Activated naive CD4-positive, alpha-beta T cell treated with anti-CD3 and anti-CD28 coated beads for 36 hours (primary cell): ENCODE measurements at places on chromosomes 1 and 21. TPM values are rescaled to one million over a fixed set of nuclear protein-coding genes. Genes with fewer than 3 reads are reported as not detected.

DNA sequence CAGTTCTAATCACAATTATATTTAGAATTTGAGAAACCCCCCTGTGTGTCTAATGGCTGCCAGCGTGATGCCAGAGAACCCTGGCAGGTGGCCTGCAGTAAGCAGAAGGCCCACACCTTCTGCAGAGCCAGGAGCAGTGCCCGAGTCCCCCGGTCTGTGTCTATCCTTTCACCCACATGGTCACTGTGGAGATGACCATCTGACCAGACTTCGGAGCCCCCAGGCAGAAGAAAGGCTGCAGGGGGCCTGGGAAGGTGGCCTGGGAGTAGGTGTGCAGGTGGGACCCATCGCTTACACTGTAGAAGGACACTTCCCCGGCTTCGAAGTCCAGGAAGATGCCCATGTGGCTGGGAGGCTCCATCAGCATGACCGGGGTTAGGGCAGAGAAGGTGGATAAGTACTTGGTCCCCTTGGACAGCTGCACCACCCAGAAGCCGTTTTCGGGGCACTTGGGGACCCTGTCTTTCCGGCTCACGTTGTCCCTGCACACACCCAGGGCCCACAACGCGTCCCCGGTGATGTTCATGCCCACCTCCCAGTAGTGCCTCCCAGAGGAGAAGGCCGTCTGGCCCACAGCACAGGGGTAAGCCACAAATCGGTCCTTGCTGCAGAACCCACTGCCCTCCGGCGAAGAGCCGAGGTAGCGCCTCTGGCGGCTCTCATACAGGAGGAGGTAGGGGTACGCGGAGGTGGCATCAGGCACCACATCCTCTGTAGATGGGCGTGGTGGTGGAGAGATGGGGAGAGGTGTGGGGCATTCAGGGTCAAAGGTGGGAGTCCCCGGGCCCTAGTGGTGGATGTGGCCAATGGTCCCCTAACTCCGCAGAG is 1.6 kb upstream of the TRIM11 start:
- DNase-seq: no peak
- H3K36me3 ChIP-seq: peaks cover 17% of the 10 kb centered on the region
- peak overlapping the region; percentile 27 for H3K27ac ChIP-seq
- peaks cover 27% of the 10 kb centered on the region for H3K4me1 ChIP-seq
- peak overlapping the region; percentile 87 for H3K4me3 ChIP-seq
- no peaks in the 10 kb centered on the region for H3K27me3 ChIP-seq

DNA sequence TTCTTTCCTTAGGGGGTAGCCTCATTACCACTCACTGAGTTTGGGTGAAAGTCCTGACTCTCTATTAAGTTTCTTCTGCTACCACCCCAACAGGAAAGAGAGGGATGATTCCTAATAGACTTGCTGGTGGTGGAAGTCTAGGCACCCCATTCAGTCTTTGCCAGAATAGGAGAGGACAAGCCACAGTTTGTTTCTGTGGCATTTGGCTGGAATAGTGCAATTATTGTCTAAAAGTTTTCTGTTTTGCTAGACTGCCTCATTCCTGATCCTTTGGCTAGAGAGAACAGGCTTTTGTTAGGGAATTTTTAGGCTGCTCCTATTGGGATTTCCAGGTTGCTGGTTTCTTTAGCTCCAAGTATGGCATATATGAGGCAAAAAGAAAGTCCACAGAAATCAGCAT is 9.9 kb upstream of the HJV start:
- H3K27me3 ChIP-seq: peaks cover 4% of the 10 kb centered on the region
- no peak overlapping the region for H3K4me3 ChIP-seq
- no peak overlapping the region for H3K27ac ChIP-seq
- H3K4me1 ChIP-seq: peaks cover 22% of the 10 kb centered on the region
- H3K36me3 ChIP-seq: peaks cover 3% of the 10 kb centered on the region
- DNase-seq: no peak

DNA sequence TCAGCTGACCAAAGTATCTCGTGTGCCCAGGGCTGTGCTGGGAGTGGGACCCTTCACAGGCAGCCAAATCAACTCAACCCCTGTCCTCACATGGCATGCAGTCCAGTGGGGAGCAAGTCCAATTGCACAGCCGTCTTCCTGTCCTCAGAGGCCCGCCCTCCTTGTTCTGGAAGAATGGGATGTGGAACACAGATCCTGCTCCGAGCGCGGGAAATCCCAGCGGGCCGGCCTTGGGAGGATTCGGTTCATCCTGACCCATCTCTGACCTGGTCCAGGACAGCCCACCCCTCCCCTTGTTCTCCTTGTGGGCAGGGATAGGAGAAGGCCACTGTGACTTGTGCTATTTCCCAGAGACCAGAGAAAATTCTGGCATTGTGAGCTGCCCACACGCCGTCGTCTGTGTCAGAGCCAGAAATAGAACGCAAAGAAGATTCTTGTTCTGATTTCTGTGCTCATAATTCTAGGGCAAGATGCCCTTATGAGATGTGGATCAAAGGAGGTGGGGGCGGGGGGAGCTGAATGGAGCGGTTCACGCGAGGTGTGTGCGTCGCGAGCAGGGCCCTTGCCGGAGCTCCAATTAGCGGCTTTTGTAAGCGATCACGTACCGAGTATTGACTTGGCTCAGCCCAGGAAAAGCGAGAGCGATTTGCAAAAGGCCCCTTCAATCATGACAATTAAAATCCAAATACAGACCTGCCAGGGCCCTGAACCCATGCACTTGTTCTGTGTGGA is 79.2 kb downstream of the AJAP1 start:
- H3K27me3 ChIP-seq: peaks cover 1% of the 10 kb centered on the region
- H3K4me3 ChIP-seq: no peak overlapping the region
- no peak for DNase-seq
- no peak overlapping the region for H3K27ac ChIP-seq
- peaks cover 4% of the 10 kb centered on the region for H3K4me1 ChIP-seq

DNA sequence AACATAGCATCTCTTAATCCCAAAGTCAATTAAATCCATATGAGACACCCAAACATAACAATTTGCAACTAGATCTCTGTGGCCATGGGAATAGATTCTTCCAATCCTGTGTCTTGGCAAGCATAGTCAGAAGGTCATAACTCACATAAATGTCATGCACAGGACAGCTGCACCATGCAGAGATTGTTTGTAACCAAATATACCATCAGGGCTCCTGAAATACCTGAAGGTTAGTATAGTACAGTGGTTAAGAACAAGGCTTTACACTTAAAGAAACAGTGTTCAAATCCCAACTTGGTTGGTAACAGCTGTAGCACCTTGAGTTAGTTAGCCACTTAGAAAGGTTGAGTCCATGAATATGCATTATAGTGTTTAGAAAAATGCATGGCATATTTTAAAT is 82.6 kb upstream of the CCDC190 start:
- H3K4me3 ChIP-seq: no peak overlapping the region
- no peak for DNase-seq
- H3K36me3 ChIP-seq: no peaks in the 10 kb centered on the region
- H3K4me1 ChIP-seq: peaks cover 3% of the 10 kb centered on the region
- H3K27ac ChIP-seq: no peak overlapping the region

GRCh38 chr1:50959303-50959912 is 659 bp downstream of the FAF1 start:
- DNase-seq: peak; percentile 41
- H3K4me3 ChIP-seq: peak overlapping the region; percentile 86
- peak overlapping the region; percentile 83 for H3K27ac ChIP-seq
- H3K36me3 ChIP-seq: peaks cover 3% of the 10 kb centered on the region
- H3K27me3 ChIP-seq: no peaks in the 10 kb centered on the region

GRCh38 chr1:65167586-65168242 is 19.7 kb downstream of the AK4 start:
- peaks cover 5% of the 10 kb centered on the region for H3K4me1 ChIP-seq
- H3K27me3 ChIP-seq: peaks cover 8% of the 10 kb centered on the region
- no peak overlapping the region for H3K27ac ChIP-seq

DNA sequence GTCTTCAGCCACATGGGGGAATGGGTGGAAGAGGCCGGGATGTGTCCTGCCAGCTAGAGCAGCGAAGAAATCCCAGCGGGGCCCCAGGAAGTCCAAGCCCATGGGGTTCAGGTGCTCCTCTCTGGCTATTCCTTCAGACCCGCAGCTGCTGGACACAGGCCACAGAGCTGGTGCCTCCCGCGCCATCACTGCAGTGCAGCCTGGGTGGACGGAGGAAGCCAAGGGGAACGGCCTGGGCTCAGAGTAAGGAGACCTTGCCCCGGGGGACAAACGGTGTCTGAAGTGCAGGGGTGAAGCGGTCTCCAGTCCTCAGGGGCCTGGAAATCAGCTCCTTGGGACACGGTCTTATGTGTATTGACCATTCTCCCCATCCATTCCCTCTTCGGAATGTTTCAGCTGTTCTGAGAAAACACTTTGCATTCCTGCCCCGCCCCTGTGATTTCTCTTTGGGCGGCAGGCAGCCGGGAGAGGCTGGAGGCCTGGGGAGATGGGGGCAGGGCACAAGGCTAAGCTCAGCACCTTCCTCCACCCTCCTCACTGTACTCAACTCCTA is 18.4 kb downstream of the MTHFR start:
- peaks cover 4% of the 10 kb centered on the region for H3K4me1 ChIP-seq
- DNase-seq: no peak
- H3K27ac ChIP-seq: no peak overlapping the region
- H3K4me3 ChIP-seq: no peak overlapping the region
- H3K36me3 ChIP-seq: no peaks in the 10 kb centered on the region

DNA sequence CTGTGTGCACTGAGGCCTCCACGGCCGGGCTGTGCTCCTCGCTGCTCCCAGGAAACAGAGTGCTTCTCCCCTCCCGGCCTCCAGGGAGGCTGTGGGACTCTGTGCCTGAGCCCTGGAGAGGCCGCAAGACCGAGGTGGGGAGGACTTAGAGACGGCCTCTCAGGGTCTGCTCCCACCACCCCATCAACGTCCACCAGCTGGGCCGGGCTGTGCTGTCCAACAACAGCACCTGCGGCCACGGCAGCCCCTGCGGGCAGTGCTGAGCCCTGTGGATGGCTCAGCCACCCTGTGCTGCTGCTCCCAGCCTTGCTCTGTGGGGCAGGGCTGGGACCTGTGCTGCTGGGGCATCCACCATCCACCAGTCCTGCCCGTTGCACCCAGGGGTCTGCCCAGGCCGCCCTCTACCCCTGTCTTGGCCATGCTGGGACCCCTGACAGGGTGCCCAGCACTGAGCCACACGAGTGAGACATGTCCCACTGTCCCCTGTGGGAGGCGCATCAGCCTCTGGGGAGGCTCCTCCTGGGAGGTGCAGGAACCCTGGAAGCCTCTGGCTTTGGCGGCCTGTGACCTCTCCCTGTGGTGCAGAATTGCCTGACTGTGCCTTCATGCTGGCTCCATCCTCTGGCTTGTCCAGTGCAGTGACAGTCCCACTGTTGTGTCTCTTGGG is 31.2 kb upstream of the LRRC3 start:
- H3K4me1 ChIP-seq: no peaks in the 10 kb centered on the region
- H3K27me3 ChIP-seq: no peaks in the 10 kb centered on the region
- H3K4me3 ChIP-seq: no peak overlapping the region
- H3K27ac ChIP-seq: no peak overlapping the region
- H3K36me3 ChIP-seq: no peaks in the 10 kb centered on the region
- DNase-seq: no peak

GRCh38 chr21:37244501-37245095 is 22.5 kb downstream of the VPS26C start:
- no peak for DNase-seq
- peak overlapping the region; percentile 5 for H3K4me3 ChIP-seq
- H3K27ac ChIP-seq: peak overlapping the region; percentile 1
- H3K27me3 ChIP-seq: no peaks in the 10 kb centered on the region

DNA sequence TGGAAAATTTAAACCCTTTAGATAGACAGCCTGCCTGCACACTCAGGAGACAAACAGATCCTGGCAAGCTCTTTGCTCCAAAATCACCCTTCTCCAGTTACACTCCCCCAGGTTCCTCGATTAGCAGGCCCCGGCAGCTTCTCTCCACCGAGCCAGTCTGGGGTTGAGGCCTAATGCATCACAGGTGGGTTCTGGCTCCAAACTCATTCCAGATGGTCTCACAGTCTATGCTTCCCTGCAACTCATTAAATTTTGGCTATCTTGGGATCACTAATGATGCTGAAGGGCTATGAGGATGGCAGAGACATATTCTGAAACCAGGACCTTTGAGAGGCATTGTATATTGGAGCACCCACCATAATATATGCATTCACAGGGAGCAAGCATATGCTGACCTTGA is 559.8 kb upstream of the USP24 start:
- no peak for DNase-seq
- H3K36me3 ChIP-seq: no peaks in the 10 kb centered on the region
- H3K4me1 ChIP-seq: no peaks in the 10 kb centered on the region
- no peak overlapping the region for H3K27ac ChIP-seq

DNA sequence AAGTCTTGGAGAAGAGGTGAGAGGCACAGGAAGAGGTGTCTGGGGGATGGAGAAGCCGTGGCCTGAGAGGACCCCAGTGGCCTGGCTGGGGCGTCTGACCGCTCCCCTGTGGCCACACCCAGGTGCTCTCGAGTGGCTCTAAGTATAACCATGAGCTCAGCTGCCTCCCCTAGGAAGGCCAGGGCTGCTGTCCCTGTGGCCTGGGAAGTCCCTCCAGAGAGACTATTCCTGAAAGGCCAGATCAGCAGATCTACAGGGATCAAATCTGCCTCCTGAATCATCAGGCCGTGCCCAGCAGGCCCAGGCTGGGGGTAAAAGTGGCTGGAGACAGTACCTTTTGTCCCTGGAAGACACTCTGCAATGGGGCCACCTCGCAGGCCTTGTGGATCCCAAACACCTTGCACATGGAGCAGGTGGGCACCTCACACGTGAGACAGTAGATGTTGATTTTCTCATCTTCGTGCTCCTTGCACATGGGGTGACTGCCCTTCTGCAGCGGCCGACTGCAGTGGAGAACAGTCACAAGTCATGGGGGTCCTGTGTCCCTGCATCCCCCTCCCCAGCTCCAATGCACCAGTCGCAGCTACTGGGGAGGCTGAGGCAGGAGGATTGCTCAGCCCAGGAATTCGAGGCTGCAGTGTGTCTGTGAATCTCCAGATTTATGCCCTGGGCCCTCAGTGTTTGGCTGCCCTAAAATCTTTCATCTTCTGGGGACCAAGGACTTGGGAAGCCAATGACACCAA is 6.4 kb downstream of the TRIM63 start:
- no peak for DNase-seq
- H3K27me3 ChIP-seq: peaks cover 3% of the 10 kb centered on the region
- H3K36me3 ChIP-seq: no peaks in the 10 kb centered on the region
- H3K27ac ChIP-seq: no peak overlapping the region
- no peaks in the 10 kb centered on the region for H3K4me1 ChIP-seq

DNA sequence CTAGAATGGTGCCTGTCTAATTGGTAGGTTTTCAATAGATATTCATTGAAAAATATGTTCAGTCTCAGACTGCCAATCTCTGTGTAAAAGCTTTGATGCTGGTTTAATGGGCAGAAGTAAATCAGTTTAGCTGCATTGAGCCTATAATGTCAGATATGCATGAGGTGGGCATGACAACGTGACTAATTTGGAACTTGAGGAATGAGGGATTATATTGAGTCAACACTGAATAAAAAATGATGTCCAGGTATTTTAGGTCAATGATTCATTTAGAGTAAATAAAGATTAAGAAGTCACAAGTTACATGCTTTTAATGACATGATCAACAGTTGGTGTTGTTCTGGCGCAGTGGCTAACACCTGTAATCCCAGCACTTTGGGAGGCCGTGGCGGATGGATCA is 3.0 kb downstream of the WDR3 start:
- no peak for DNase-seq
- H3K36me3 ChIP-seq: peaks cover 20% of the 10 kb centered on the region
- no peak overlapping the region for H3K27ac ChIP-seq
- peaks cover 42% of the 10 kb centered on the region for H3K4me1 ChIP-seq
- no peak overlapping the region for H3K4me3 ChIP-seq

GRCh38 chr1:189783456-189783855 is 694.2 kb downstream of the BRINP3 start:
- no peaks in the 10 kb centered on the region for H3K36me3 ChIP-seq
- no peak overlapping the region for H3K27ac ChIP-seq
- no peaks in the 10 kb centered on the region for H3K27me3 ChIP-seq

The PCP4 gene
- total RNA-seq: not detected

The ICOSLG gene
- 1.4 TPM for total RNA-seq

The NOTCH2 gene
- 45.6 TPM for total RNA-seq

The TRIM45 gene
- 0.17 TPM for total RNA-seq

The ADORA1 gene
- not detected for total RNA-seq
